ENCODE measurements at places on chromosomes 2 and 18. TPM values are rescaled to one million over a fixed set of nuclear protein-coding genes. Genes with fewer than 3 reads are reported as not detected.

GRCh38 chr18:74638210-74638609 lies 40.5 kb downstream of the ZNF407 start:
- DNase-seq: no peak

DNA sequence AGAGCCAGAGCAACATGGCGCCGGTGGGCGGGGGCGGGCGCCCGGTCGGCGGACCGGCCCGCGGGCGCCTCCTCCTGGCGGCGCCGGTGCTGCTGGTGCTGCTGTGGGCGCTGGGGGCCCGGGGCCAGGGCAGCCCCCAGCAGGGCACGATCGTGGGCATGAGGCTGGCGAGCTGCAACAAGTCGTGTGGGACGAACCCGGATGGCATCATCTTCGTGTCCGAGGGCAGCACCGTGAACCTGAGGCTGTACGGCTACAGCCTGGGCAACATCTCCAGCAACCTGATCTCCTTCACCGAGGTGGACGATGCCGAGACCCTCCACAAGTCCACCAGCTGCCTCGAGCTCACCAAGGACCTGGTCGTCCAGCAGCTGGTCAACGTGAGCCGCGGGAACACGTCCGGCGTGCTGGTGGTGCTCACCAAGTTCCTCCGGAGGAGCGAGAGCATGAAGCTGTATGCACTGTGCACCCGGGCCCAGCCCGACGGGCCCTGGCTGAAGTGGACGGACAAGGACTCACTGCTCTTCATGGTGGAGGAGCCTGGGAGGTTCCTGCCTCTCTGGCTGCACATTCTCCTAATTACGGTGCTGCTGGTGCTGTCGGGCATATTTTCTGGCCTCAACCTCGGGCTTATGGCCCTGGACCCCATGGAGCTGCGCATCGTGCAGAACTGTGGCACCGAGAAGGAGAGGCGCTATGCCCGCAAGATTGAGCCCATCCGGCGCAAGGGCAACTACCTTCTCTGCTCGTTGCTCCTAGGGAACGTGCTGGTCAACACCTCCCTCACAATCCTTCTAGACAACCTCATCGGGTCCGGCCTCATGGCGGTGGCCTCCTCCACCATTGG lies 507 bp downstream of the CNNM4 start:
- no peak for DNase-seq

GRCh38 chr2:197803033-197803444 lies 1.4 kb upstream of the PLCL1 start:
- DNase-seq: no peak

MPP4 gene
- not detected for total RNA-seq

ZNF2 gene
- total RNA-seq: 3.6 TPM

LINC00305 gene
- not detected for total RNA-seq

GRCh38 chr18:28826107-28826506 lies 649.2 kb upstream of the CDH2 start:
- no peak for DNase-seq

GRCh38 chr2:127422559-127423477 lies 4.6 kb downstream of the PROC start:
- no peak for DNase-seq

DNA sequence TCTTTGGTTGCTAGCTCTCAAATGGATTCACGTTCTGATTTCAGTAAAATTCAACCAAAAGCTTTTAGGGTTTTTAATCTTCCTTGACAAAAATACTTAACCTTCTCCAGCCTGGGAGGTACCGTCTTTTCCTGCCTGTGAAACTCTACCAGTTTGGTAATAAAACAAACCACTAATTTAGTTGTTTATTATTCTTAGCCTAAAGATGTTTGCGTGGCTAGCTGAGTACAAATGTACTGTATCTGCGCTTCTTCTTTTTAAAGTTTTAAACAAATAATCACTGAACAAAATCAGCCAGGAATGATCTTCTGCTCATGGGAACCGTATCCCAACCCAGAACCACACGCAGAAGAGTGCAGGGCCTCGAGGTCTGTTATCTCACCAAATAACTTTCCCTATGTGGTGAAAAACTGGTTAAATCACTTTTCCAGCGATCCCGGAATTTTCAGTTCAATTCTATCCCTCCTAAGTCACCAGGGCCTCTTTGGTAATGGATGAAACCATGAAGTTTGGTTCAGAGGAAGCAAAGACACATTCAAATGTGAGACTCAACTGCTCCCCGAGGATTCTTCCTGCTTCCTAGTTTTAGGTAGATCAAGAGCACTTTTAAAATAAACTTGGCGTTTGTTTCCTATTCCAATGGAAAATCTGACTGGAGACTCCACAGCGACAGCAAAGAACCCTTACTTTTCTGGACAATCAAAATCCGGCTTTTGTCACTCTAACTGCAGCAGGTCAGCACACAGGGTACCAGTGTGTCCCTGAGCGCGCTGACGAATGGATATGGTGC lies 36.1 kb downstream of the BCL2 start:
- DNase-seq: no peak

DNA sequence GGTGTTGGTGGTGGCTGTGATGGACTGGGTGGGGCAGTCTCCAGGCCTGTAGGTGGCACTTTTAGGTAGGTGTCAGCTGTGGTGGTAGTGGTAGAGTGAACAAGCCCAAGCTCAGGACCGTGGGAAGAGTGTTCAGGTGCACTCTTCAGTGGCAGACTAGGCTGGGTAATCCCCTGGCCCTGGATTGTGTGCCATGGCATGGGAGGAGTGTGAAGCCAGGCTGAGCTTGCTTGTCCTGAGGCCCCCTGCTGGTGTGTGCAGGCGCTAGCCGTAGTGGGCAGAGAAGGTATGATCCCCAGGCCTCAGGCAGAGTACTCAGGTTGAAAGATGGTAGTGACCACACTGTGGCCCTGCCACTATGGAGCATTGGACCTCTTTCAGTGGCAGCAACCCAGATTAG lies 850.3 kb downstream of the DSC3 start:
- DNase-seq: no peak

- DNase-seq: no peak
Observed at GRCh38 chr2:98564541-98565132, 43.7 kb downstream of the COA5 start.

DNA sequence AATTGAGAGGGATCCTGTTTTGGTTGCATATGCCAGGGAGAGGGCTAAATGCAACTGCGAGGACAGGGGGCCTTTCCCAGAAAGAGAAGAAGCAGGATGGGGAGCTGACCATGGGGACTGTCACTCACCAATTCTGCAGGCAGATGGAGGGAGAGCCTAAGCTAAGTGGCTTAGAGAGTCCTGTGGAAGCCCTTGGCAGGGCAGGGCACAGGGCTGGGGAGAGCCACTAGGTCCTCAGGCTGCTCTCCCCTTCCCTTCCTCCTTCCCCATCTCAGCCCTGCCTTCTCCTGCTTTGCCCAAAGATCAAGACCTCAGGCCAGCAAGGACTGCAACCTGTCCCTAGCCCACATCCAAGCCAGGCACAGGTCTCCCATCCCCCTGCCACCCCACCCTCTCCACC lies 24.4 kb upstream of the CATIP start:
- no peak for DNase-seq

SNORC gene
- total RNA-seq: 1.9 TPM

DNA sequence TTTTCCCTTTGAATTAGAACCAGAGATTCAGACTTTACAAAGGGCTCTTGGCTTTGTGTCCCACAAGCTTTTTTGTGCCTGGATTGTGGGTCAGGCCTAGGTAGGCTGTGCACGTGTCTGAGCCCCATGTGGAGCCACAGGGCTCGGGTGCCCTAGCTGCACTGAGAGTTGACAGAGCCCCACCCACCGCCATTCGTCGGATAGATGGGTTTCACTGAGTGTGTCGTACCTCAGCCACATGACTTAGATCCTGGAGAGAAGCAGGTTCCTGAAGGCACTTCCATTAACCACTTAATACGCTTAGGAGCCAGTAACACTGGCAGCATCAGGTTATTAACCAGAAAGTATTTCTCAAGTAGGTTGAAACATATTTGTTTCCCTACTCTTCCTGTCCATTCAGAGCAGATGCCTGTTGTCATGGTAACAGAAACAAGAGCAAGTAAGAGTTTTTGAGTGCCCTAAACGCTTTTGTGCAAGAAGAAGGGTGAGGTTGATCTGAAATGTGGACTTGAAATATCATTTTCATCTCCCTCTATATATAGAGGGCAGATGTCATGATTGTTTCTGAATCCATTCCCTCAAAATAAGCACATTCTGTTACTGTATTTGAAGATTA lies 30.0 kb downstream of the ADCYAP1 start:
- DNase-seq: no peak

- no peak for DNase-seq
Observed at GRCh38 chr2:124309563-124310138, 284.6 kb downstream of the CNTNAP5 start.

DNA sequence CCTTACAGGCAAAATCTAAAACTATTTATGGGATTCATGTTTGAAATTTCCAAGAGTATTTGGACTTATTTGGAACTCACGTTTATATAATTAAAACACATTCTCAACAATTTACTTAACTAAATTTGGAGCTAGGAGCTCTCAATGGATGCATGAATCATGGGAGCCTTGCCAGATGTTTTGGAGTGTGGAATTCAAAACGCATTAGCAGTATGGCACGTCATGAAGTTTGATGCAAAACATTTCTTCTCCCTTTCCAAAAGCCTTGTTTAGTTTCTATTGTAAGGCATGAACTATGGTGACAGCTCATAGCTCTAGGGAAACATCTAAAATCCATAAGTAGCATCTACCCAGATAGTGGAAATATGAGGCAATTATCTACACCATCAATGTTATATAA lies 701.6 kb downstream of the SATB2 start:
- DNase-seq: no peak

NCKAP5 gene
- total RNA-seq: not detected

DNA sequence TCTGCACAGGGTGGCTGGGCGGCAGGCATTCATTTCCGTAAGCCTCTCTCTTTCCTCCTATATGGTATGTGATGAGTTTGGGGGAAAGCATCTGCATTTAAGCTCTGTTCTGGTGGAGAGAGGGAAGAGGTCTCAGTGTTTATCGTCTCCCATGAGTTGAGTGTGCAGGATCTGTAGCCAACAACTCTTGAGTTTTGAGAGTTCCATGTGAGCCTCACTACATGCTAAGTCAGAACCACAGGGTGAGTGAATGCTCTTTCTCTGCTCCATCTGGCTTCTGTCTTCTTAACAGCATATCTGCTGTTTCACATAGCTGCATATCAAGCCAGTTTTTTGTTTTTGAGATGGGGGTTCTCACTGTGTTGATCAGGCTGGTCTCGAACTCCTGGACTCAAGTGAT lies 22.7 kb downstream of the RAB31 start:
- DNase-seq: no peak

DNA sequence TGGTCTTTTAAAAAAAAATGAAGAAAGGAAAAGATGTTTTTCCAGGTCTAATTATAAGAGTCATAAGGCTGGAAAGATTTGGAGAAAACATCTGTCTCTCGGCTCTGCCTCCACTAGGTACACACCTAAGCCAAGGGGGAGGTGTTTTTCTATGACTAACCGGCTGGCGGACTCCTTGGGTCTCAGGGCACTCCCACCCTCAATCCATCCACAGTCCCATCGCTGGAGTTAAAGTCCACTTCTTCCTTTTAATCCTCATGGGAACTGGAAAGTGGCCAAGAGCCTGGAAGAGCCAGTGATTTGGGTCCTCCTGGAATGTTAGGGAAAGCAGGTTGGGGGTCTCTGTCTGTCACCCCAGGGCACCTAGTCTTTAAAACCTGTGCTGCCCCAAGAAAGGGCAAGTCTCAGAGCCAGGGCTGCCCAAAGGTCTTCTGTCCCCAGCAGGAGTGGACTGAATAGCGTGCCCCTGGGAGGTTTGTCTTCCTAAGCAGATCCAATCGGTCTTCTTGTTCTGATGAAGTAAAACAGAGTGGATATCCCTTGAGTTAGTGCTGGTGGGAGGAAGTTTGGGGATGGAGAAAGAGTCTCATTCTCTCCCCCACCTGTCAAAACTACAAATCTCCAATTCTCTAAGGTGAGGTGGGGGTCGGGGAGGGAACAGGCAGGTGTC lies 66.4 kb downstream of the MCFD2 start:
- no peak for DNase-seq

LAMA1 gene
- not detected for total RNA-seq

- DNase-seq: no peak
Observed at GRCh38 chr18:44238454-44238853, 442.2 kb upstream of the SETBP1 start.

IMP4 gene
- 136 TPM for total RNA-seq

GRCh38 chr2:119323459-119323858 lies 43.2 kb downstream of the C2orf76 start:
- DNase-seq: no peak

TCF23 gene
- total RNA-seq: not detected

DNA sequence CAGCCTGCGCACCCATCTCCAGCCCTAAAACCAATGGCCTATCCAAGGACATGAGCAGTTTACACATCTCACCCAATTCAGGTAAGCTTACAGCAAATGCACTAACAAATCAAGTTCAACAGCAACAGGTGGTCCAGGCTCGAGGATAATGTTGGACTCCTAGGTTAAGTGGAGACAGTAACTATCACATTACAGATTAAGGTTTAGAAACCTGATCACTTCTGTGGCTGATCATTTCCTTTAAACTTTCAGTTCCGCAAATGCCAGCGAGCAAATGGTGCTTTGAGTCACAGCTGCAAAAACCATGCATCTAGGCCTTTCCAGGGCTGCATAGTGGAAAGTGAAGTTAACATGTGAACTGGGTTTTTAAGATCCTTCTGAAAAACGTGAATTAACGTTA lies 259.4 kb downstream of the GBX2 start:
- DNase-seq: no peak

DNA sequence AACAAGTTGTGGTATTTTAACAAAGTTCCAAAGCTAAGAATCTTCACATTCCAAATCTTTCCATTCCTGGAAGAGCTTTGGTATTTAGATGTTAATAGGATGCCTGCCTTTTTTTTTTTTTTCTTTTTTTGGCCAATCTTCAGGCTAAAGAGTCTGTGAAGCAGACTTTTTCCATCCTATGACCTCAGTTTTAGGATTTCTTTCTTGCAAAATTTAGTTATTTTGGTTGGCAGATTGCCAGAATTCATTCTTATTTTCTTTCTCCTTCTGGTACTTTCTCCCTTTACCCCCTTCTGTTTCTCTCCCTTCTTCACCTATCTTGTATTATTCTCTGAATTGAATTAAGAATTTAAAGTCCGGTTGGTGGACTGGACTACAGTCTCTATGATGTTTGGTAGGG lies 217.8 kb upstream of the REV1 start:
- no peak for DNase-seq

DNA sequence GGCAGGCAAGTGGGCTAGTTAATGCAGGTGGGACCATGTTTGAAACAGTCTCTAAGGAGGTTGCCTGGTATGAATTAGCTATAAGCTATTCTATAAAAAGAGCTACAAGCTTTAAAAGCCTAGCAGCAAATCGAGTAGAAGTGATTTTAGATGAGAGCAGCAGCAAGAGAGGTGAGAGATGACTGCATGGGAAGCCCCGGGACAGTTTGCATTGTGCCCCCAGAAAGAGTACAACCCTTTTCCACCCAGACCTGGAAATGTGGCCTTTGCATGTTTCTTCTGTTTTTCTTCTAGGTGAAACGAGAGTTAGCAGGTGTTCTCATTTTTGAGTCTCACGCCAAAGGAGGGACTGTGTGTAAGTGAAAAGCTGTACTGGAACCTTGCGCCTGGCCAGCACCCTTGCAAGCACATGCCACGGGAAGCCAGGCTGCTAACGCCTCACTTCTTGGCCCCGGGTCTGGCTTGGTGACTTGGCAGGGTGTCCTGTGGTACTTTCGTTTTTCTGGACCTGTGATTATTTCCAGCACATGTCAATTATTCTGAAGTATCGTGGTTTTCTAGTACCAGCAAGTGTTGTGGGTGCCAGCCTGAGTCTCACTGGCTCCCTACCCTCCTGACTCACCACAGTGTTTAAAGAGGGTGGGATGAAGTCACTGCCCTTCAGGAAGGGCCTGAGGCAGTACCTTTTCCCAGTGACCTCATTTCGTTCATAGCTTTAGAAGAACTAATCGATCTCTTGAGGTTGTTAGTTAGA lies 90.3 kb upstream of the MAP3K20 start:
- DNase-seq: no peak

GRCh38 chr2:158529379-158530259 lies 72.9 kb downstream of the PKP4 start:
- DNase-seq: no peak
